ENCODE measurements at places on chromosomes 3 and 15.

- DNase-seq, result no peak
These were observed 1455.9 kb downstream of the SI start for GRCh38 chr3:163622384-163622783.

DNA sequence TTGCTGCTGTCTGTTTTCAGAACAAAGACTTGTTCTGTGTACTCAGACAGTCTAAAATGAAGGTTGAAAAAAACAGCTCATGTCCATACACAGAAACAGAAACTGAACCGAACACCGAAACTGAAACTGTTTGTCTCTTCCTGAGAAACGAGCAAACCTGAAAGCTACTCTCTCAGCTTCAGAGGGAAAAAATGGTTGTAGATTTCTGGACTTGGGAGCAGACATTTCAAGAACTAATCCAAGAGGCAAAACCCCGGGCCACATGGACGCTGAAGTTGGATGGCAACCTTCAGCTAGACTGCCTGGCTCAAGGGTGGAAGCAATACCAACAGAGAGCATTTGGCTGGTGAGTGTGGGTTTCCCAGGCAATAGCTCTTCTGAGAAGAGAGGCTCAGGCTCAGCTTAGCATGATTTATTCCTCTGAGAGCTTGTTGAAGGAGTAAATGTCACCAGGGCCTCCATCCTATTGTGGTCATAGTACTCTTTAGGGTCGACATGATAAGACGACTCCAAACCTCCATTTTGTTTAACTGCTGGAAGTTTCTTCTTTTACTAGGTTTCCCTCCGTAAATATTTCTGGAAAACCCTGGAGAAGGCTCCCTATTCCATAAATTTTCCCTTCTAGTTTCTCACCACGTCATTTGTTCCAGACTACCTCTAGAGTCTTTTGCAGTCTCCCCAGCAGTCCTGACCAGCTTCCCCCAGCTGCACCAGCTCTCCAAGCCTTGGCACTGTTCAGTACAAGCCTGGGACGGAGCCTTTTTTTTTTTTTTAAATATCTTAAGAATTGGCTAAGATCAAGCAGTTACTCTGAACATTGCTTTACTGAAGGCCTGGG, at the start of gene RTP4:
Gene RTP4, plus strand, starts transcription at position 135 of the 838 bp plus-strand sequence. Its CDS starts 57 bp downstream, at position 192.
- DNase-seq, result no peak

DNA sequence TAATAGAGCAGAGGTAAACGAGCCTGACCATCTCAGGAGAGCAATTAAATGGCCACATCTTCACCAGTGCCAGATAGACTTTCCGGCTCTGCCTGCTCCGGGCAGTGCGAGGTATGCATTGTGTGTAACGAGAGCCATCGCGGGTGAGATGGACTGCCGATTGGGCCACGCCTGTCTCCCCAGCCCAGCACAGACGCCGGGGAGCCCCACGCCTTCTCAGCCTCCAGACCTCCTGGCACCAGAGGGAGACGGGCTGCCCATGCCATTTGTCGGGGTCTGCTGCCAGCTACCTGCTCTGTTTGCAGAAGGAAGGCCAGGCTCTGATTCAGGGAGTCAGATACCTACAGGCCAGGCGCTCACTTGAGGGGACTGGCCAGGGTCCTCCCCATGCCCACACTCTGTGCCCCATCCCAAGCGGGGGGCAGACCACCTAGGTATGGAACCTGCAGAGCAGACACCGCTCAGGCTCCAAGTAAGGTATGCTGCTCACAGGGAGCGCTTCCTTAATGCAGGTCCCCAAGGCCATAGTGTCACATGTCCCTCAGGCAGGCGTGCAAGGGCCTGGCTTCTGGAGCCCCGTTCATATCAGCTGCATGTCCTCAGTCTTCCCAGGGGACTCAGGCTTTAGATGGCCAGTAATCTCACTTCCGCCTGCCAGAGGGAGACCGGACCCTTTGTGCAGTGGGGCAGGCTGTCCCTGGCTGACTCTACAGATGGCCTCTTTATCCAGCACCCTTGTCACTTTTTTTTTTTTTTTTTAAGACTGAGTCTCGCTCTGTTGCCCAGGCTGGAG, 62.2 kb downstream of the DNAJB8 start:
- no peak for DNase-seq

- DNase-seq, result no peak
These were observed 323.5 kb downstream of the RORA start for GRCh38 chr15:60905587-60905986.

GRCh38 chr15:72934921-72935320, 117.3 kb upstream of the NEO1 start:
- DNase-seq, result no peak

GRCh38 chr3:157650172-157650571, 147.0 kb upstream of the VEPH1 start:
- no peak for DNase-seq

- DNase-seq, result no peak
These were observed 148.3 kb upstream of the ARHGEF26 start for GRCh38 chr3:153972862-153973261.

DNA sequence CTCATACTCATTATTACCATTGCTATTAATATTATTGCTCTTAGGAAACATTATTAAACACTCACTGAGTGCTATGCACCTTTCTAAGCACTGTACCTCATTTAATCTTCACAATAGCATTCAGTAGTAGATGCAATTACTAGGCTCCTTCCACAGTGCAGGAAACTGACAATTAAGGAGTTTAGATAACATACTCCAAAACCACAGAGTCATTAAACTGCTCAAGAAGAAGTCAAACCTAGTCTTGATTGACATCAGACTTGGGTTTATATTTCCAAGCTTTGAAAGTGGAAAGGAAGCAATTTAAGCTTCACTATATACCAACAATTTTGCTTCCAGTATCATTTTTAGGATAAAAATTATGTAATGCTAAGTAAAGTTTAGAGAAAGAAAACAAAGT, 490.1 kb upstream of the ARRDC4 start:
- no peak for DNase-seq

GRCh38 chr15:29560896-29561295, 261.4 kb downstream of the TJP1 start:
- no peak for DNase-seq

GRCh38 chr3:172824229-172824628, 73.7 kb downstream of the ECT2 start:
- no peak for DNase-seq

DNA sequence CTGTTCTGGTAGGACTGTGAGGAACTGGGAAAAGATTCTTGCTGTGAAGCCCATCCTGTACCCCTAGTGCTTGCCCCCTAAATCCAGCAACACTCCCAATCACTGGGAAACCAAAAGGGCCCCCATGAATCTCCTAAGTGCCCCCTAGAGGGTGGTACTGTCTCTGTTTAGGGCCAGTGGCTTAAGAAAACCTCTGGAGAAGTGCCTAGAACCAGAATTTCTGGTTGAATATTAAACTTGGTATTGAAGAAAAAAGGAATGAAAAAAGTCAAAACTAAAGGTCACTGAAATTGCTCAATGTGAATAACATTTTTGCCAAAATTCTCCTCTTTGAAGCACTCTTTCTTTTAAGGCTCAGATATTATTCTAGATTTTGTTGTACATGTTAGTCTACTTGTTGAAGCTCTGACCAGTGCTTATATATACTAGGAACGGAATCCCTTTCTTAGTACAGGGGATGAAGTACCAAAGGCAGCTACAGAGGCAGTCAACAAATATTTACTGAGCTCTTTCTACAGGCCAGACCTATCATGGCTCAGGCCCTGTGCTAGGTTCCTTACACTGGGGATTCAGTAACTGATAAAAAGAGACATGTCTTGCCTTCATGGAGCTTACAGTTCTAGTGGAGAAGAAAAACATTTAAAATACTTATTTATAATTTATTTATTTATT, 138.8 kb downstream of the MYLK start:
- DNase-seq, result no peak

DNA sequence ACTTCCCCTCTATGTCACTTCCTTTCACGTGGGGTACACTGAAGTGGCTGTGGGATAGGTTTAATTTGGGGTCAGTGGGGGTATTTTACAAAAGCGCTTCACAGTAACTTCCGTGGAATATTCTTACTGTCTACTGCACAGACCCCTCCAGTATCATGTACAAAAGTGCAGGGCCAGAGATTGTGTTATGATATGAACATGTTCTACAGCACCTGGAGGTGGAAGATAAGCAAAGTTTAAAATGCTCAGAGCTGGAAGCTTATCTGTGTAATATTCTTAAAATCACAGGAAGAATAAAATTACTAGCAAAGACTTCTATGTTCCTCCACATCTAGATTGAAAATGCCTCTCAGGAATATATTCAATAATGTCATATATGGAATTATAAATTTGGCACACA, 84.1 kb upstream of the TRIM42 start:
- no peak for DNase-seq

DNA sequence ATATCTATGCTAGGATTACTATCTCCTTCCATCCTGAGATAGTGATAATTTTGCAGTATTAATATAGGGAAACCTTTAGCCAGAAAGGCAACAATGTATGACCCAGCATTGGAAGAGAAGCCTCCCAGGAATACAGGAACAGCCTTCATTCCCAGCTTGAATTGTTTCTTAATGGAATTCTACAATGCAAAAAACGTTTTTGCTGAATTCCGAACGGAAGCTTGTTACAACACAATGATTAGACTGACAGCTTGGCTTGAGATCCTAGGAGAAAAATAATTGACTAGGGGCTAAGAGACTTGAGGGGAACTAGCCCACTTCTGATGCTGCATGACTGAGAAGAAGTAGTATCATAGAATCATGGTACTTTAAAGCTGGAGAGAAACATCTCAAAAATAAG, 140.2 kb downstream of the RSL24D1 start:
- DNase-seq, result no peak
